Astrocyte (in vitro differentiated cells and primary cell): ENCODE measurements at places on chromosomes 11 and 22.

GRCh38 chr22:22733881-22734373 is 89.5 kb downstream of the GGTLC2 start:
- no peaks in the 10 kb centered on the region for H3K36me3 ChIP-seq
- DNase-seq = no peak
- no peak overlapping the region for H3K27ac ChIP-seq
- H3K4me3 ChIP-seq = no peak overlapping the region
- H3K27me3 ChIP-seq = no peaks in the 10 kb centered on the region

GRCh38 chr11:103947546-103947919 is 88.9 kb upstream of the DDI1 start:
- H3K27me3 ChIP-seq = no peaks in the 10 kb centered on the region
- no peak overlapping the region for H3K27ac ChIP-seq
- no peak overlapping the region for H3K4me3 ChIP-seq

GRCh38 chr22:19605508-19606331 is 81.5 kb upstream of the CLDN5 start:
- peaks cover 6% of the 10 kb centered on the region for H3K27me3 ChIP-seq
- DNase-seq = no peak
- H3K27ac ChIP-seq = no peak overlapping the region
- H3K4me1 ChIP-seq = no peaks in the 10 kb centered on the region
- no peak overlapping the region for H3K4me3 ChIP-seq

DNA sequence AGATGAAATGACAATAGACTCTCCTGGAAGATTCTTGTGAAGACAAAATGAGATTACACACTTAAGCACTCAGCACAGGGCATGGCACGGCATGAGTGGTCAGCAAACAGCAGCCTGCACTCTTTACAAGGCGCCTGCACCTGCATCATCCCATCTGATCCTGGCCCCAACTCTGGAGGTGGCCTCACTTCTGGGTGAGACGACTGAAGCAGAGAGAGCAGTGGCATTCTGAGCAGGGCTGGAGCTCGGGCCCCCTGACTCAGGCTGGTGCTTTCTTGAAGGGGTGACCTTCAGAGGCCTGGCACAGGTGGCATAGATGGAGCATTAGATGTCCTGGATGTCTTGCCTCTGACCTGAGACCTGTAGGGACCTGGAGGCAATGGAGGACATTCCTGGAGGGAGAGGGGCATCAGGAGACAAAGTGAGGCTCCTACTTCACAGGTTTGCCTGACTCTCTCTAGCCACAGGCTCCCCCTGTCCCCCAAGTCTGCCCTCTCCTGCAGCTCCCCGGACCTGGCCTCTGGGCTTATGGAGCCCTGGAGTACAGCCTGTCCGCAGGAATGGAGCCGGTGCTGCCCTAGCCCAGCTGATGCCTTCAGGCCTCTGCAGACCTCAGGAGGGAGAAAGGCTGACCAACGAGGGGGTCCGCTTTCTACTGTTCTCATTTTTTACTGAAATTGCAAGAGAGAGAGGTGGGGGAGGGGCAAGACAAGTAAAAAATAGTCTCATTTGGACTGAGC is 65.5 kb upstream of the THY1 start:
- no peaks in the 10 kb centered on the region for H3K4me1 ChIP-seq
- H3K36me3 ChIP-seq = no peaks in the 10 kb centered on the region
- DNase-seq = no peak
- no peak overlapping the region for H3K4me3 ChIP-seq
- H3K27me3 ChIP-seq = peaks cover 26% of the 10 kb centered on the region

- peaks cover 2% of the 10 kb centered on the region for H3K27me3 ChIP-seq
- H3K4me3 ChIP-seq = no peak overlapping the region
- no peak overlapping the region for H3K27ac ChIP-seq
Observed at GRCh38 chr11:131423688-131424087, 53.3 kb downstream of the NTM start.

DNA sequence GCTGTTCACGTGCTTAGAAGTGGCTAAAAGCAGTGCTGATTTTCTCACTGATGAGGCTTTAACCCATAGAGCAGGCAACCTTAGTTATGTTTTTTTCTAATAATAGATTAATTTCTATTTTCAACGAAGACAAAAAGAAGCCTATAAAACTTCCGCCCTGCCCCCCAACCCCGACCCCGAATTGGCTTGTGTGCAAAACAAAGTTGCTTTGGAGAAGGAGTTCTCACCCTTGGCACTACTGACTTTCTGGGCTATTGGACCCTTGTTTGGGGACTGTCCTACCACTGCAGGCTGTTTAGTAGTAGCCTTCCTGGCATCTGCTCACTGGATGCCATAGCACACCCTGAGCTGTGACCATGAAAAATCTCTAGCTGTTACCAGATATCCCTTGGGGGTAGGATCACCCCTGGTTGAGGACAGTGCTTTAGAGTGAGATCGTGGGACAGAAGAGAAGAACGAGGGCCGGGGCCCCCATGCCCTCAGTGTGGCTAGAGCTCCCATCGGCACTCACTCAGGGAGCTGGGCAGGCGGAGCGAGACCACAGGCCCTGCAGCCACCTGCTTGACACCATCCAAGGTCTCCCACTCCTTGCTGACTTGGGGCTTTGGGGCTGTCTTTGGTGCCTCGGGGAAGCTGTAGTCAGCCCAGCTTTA is 16.9 kb downstream of the SLC37A2 start:
- no peaks in the 10 kb centered on the region for H3K36me3 ChIP-seq
- peak overlapping the region; percentile 55 for H3K27ac ChIP-seq
- DNase-seq = no peak
- peaks cover 37% of the 10 kb centered on the region for H3K4me1 ChIP-seq
- H3K4me3 ChIP-seq = no peak overlapping the region
- H3K27me3 ChIP-seq = no peaks in the 10 kb centered on the region

- peak overlapping the region; percentile 60 for H3K4me3 ChIP-seq
- peak; percentile 21 for DNase-seq
- peaks cover 6% of the 10 kb centered on the region for H3K27me3 ChIP-seq
- no peaks in the 10 kb centered on the region for H3K36me3 ChIP-seq
- peaks cover 5% of the 10 kb centered on the region for H3K4me1 ChIP-seq
- no peak overlapping the region for H3K27ac ChIP-seq
Observed at GRCh38 chr22:48489551-48490499, 1337.8 kb downstream of the BRD1 start.

DNA sequence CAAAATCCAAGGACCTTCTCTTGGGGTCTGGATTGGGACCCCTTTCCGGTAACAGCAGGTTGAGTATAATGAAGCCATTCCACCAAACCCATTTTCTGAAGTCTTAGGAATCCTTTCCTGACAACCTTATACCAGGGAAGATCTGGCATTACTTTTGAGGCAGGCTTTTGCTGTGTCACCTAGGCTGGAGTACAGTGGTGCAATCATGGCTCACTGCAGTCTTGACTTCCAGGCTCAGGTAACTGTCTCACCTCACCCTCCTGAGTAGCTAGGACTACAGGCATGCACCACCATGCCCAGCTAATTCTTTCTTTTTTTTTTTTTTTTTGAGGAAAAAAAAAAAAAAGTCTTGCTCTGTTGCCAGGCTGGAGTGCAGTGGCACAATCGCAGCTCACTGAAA is 55.8 kb upstream of the TREH start:
- no peaks in the 10 kb centered on the region for H3K36me3 ChIP-seq
- H3K27ac ChIP-seq = no peak overlapping the region
- no peak overlapping the region for H3K4me3 ChIP-seq
- H3K4me1 ChIP-seq = no peaks in the 10 kb centered on the region

DNA sequence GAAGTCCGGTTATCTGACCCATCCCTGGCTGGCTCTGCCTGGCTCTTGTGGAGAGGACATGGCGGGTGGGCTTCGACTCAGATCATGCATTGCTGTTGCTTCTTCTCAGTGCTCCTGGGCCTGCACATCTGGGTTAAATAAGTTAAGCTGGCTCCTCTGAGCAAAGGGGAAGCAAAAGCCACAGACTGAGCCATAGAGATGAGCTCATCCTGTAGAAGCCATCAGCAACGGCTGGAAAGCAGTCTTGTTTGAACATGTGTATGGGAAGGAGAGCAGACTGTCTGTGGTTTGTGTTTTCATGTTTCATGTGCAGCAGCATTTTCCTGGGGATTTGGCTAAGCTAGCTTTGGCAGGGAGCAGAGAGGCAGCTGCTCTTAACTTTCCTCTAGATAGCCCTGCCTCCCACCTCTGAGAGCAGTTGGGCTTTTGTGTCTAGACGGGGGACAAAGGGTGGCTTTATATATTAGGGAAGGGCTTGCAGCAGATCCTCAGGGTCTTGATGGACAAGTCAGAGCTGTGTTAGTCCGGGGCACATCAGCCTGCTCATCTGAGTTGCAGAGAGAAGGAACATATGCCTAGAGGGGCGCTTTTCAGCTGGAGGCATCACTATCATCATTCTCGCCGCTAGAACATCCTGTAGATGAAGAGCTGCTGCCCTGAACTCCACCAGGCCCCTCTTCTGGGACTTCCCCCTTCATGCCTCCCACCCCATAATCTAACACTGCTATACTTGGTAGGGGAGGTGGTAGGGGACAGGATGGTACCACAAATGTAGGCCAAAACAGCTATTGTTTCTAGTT is 14.9 kb downstream of the DCPS start:
- DNase-seq = peak; percentile 97
- H3K4me3 ChIP-seq = peak overlapping the region; percentile 16
- H3K27me3 ChIP-seq = no peaks in the 10 kb centered on the region

DNA sequence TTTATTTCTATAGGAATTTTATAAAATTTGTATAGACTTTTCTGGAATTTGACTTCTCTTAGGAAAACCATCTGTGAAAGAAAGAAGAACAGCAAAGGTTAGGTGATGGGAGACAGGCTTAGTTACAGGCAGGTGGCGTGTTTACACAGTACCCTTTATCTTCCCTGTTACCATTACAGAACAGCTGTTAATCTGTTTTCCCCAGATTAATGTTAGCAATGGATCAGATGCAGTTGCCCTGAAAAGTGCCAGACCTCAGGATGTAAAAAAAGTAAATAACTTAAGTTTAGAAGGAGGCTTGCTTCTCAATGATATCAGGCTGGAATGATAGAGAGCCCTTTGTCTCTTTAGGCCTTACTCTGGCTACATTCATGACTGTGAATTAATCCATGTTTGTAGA is 1186.5 kb upstream of the TENM4 start:
- DNase-seq = no peak
- no peak overlapping the region for H3K4me3 ChIP-seq
- no peaks in the 10 kb centered on the region for H3K27me3 ChIP-seq
- H3K36me3 ChIP-seq = no peaks in the 10 kb centered on the region
- H3K4me1 ChIP-seq = no peaks in the 10 kb centered on the region

DNA sequence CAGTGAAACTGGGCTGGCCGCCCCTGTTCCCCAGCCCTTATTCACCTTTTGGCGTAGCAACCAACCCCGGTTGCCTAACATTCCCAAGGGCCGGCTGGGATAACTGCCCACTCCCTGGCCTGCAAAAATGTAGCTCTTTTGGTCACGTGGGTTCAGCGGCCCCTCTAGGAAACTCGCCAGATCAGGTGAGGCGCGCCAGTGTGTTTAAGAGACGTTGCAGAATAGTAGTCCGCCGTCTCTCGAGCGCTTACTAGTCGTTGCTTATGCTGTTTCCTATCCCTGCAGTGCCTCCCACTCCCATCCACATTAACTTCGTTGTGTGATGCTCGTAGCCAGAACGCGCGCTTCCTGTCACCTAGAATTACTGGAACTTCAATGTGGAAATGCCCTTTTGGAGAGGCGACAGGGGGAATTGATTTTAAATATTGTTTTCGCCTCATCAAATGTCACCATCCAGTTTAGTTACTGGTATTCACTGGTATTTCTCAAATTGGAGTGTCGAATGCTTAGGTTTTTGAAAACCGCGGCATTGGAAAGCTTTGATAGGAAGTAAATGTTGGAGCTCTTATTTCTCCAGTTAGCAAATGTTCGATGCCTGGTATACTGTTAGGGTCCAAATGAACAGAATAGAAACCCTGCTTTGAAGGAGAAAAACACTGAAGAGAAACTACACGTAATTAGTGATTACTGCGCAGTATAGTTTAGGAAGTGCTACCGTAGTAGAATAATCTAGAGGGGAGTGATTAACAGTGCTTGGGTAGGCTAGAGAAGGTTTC is 823 bp downstream of the CEP57 start:
- H3K36me3 ChIP-seq = peaks cover under 1% of the 10 kb centered on the region
- H3K4me1 ChIP-seq = peaks cover 13% of the 10 kb centered on the region
- H3K27ac ChIP-seq = peak overlapping the region; percentile 99
- peak overlapping the region; percentile 96 for H3K4me3 ChIP-seq
- peak; percentile 57 for DNase-seq
